NCI-H460 (cell line): ENCODE measurements at places on chromosomes 4 and X. TPM values are rescaled to one million over a fixed set of nuclear protein-coding genes. Genes with fewer than 3 reads are reported as not detected.

Gene SLC25A43
- total RNA-seq = 44.5 and 45.8 TPM in 2 replicates

- no peak for DNase-seq
Measured at GRCh38 chr4:113349430-113349829, 300.0 kb downstream of the ANK2 start.

DNA sequence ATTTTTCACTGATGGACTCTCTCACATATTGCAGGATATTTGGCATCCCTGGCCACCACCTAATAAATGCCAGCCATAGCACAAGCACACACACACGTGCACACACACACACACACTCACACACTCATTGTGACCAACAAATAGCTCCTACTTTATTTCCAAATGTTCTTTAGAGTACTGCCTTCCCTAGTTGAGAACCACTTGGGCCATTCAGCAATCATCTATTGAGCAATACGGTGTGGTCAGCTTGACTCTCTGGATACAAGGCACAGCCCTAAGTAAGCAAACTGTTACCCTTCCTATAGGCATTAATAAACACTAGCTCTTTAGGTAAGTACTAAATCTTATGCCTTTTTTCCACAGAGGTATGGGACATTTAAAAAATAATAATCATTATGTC lies 21.1 kb downstream of the CORIN start:
- no peak for DNase-seq

DNA sequence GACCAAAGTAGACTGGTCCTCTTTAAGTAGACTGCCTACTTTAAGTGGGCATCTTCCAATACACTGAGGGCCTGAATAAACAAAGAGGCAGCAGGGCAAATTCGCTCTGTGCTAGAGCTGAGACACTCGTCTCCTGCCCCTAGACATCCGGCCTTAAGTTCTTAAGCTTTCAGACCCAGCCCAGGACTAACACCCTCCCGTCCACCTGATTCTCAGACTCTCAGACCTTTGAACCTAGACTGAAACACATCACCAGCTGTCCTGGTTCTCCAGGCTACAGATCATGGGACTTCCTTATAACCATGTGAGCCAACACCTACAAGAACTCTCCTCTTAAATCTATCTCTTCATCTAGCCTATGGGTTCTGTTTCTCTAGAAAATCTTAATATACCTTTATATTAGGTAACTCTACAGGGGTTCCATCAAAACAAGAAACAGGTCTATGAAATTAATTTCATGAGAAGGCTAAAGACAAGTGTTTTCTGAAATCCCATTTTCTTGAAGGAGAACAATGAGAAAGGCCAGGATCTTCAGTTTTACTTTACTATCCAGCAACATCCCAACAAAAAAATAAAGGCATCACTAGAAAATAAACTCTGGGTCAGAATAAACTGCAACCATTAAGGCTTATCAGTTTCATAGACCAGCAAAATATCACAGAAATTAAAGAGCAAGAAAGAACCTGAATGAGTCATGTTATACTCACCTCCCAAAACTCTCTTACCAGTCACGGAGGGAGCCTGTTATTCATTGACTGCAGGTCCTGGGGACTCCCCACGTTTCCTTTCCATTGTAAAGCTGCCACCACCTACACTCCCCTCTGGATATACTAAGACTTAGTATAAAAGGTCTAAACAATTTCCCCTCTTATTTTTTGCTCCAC lies 14.8 kb downstream of the ADGRA3 start:
- no peak for DNase-seq

GRCh38 chrX:66200855-66201795 lies 37.1 kb downstream of the HEPH start:
- peak; percentile 4 for DNase-seq

Gene CLTRN
- 6.6 and 7.7 TPM in 2 replicates for total RNA-seq

DNA sequence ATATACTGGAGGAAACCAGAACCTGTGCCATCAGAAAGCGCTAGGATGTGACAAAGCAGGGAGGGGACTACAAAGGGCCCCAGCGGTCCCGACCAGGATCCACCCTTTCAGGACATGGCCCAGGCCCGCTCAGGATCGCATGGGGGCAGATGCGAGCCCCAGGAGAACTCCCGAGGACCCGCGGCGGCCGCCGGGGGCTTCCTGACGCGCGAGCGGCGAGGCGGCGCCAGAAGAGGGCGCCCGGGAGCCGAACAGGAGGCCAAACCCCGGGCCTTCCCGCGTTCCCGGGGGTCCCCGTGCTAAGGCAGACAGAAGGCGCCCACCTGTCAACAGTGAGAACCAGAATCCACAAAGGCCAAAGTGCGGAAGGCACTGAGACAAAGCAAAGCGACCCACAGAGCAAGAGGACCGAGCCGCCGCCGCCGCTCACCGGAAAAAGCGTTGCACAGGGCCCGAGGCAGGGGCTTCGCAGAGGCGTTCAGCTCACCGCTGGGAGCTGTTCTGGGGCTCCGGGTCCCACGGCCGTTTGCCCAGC lies 7.3 kb upstream of the OPN1LW start:
- peak; percentile 29 for DNase-seq

Gene NDNF
- 0.35 and 0.79 TPM in 2 replicates for total RNA-seq

DNA sequence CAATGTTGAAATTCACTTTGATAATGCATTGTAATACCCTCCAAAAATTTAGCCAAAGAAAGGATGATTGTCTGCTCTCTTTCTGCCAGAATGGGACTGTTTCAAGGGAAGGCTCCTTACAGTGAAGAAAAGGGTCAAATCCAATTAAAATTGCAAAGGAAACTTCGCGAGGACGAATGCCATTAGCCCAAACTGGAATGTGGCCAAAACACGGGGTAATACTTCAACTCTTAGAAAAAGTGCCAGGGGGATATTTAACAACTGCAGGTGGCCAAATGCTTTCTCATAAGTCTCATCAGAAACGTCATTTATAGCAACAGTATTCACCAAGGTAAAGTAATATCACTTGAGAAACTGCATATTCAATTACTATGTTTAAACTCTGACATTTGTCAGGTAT lies 29.0 kb downstream of the NKX3-2 start:
- no peak for DNase-seq

Gene ALB
- not detected in 2 replicates for total RNA-seq

GRCh38 chr4:189843413-189844009 lies 97.2 kb upstream of the FRG1 start:
- no peak for DNase-seq
